ENCODE measurements at places on chromosomes 12 and 14. TPM values are rescaled to one million over a fixed set of nuclear protein-coding genes. Genes with fewer than 3 reads are reported as not detected.

The SDR9C7 gene
- polyA plus RNA-seq: 0.47 TPM

The MYH6 gene
- 6.1 TPM for polyA plus RNA-seq

The TCL1B gene
- polyA plus RNA-seq: not detected

The TSPAN11 gene
- polyA plus RNA-seq: 7.2 TPM

The CD69 gene
- polyA plus RNA-seq: 1.2 TPM

The KCNH3 gene
- 1.2 TPM for polyA plus RNA-seq

The SLC22A17 gene
- 16.8 TPM for polyA plus RNA-seq

The OAS2 gene
- polyA plus RNA-seq: 4.5 TPM

The ETFRF1 gene
- polyA plus RNA-seq: 32.5 TPM

The DHRS7 gene
- 91.6 TPM for polyA plus RNA-seq

The ESPL1 gene
- 3.3 TPM for polyA plus RNA-seq

The KRT71 gene
- not detected for polyA plus RNA-seq

The KCNC2 gene
- 0.81 TPM for polyA plus RNA-seq

The CDCA3 gene
- 20.8 TPM for polyA plus RNA-seq

The SMCO2 gene
- not detected for polyA plus RNA-seq

The ZC2HC1C gene
- polyA plus RNA-seq: 0.38 TPM

The CCDC38 gene
- polyA plus RNA-seq: 0.66 TPM

The NPFF gene
- not detected for polyA plus RNA-seq

The DHRS4 gene
- 12.9 TPM for polyA plus RNA-seq

The DPF3 gene
- polyA plus RNA-seq: 5.1 TPM

The P2RX2 gene
- not detected for polyA plus RNA-seq

The CIROP gene
- polyA plus RNA-seq: not detected

The CDH24 gene
- polyA plus RNA-seq: 2.3 TPM

The GALNT16 gene
- 24.3 TPM for polyA plus RNA-seq

The SELPLG gene
- polyA plus RNA-seq: 3.0 TPM

The FAM186B gene
- polyA plus RNA-seq: not detected
